ENCODE measurements at places on chromosomes 11 and 22.

DNA sequence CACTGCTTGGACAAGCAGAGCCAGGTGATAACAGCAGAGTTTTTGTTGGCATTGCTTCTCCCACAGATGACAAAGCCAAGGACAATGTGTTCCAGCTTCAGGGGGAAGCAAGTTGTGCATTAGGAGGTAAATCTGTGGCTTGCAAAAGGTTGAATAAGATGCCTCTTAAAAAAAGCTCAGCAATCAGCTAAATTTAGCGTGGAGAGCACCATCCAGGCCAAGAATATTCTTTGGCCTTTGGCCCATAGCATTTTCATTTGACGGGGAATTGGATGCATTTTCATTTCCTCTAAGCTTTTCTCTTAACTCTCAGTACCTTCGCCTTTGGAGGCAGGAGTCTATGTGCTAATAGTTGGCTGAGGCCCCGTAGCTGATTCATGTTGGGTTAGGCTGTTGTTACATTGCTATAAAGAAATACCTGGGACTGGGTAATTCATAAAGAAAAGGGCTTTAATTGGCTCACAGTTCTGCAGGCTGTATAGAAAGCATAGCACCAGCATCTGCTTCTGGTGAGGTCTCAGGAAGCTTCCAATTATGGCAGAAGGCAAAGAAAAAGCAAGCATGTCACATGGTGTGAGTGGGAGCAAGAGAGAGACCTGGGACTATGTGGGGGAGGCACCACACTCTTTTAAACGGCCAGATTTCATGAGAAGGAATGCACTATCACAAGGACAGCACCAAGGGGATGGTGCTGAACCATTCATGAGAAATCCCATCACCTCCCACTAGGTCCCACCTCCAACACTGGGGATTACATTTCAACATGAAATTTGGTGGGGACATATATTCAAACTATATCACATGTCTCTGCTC is 350.1 kb upstream of the C11orf87 start:
- peak; percentile 98 for DNase-seq

GRCh38 chr11:119865661-119866156 is 136.7 kb upstream of the NECTIN1 start:
- DNase-seq: no peak

GRCh38 chr22:17418890-17419324 is 49.6 kb downstream of the CECR2 start:
- no peak for DNase-seq

DNA sequence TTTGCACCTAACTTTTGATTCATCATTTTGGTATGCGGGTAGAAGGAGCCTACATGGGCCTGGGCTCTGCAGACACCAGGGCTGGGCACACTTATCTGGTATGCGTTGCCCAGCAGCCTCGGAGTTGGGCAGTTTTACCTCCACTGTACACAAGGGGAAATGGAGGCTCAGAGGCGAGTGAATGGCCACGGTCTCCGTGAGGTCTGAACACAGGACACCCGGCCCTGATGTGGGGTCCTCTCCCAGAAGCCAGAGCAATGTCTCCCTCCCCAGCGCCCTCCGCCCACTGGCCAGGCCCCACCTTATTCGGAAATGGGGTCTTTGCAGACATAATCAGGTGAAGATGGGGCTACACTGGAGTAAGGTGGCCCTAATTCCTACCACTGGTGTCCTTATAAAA is 43.7 kb downstream of the OSBPL5 start:
- DNase-seq: no peak

DNA sequence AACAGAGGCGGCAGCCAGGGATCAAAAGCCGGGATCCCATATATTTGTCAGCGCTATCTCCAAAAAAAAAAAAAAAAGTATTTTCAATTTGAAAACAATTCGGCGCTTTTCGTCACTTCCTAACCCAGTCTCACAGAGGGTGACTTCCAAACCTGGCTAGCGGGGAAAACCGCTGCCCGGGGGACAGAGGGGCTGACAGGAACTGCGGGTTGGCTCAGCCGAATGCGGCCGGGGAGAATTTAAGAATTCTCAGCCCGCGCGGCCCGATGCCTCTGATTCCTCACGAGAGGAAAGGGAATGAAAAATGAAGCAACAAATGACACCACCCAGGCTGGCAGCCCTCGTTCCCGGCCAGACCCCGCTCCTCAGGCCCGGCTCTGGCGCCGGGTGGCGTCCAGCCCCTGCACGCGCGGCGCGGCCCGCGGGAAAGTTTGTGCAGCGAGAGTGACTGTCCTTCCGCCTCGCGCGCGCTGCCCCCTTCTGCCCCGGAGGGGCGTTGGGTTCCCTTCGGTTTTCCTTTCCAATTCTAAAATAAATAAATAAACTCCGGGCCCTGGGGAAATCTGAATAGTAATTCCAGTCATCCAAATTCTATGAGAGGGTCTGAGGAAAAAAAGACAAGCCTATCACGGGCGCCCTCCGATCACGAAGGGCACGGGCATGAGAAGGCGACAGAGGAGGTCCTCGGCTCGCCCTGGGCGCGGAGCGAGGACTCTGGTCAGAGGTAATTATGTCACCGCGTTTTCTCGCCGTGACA is 4.8 kb upstream of the PAX6 start:
- DNase-seq: peak; percentile 48

DNA sequence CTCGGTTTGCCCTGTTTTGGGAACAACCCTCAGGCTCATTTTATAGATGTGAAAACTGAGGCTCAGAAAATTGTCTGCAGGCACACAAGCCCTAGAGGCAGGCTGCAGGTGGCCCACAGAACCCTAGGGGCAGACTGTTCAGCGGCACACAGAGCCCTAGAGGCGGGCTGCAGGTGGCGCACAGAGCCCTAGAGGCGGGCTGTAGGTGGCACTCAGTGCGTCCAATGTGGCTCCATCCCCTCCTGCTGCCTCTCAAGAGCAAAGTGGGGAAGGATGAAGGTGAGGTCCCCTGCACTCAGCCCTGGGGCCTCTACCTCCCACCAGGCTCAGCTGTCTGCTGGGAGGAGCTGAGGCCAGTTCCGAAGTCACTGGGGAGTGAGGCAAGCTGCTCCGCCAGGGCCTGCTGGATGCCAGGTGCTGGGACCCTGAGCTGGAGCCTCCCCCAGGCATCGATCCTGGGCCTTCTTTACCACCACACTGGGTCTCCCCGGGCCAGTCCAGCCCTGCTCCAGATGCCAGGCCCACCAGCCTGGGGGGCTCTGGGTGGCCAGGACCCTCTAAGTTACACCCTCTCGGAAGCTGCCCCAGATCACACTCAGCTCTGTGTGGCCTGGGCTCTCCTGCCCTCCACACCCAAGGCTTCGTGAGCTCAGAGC is 2.3 kb downstream of the ACY3 start:
- no peak for DNase-seq

DNA sequence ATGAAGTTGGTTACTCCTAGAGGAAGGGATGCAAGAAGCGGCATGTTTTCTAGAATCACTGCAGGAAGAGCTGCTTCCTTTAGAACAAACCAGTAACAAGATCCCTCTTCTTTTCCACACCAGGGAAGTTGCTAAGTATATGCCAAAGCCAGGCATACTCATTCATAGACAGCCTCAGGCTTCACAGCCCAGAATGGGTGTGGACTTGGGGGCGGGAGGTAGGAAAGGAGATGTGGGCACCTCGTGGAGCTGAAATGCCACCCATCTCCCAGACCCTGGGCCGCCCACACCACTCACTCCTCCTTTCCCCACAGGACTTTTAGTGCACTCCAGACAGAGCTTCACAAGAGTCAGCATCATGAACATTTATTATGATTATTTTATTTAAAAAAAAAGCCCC is 16.0 kb upstream of the TMEM121B start:
- no peak for DNase-seq

GRCh38 chr11:12433571-12434324 is 56.4 kb downstream of the PARVA start:
- DNase-seq: no peak

DNA sequence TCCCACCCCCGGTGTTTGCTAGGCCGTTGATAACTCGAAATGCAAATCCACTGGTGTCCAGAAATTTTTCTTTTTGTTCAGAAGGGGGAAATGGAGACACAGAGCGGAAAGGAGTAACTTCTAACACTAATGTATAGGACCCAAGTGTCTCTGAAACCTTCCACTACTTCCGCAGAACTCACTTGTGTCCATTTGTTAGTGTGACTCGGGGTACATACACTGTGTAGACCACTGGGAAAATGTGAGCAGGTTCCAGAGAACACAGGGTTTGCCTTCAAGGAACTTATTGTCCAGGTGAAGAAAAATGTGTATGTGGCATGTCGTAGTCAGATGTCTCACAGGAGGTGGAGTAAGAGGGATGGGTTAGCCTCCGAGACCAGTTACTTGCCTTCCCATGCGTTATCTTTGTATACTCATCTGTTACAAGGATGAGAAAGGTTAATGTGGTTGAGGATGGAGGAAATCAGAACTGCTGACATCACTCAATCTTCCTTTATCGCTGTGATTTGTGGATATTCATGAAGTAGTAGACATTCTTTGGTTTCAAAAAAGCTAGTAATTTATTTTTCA is 857 bp downstream of the ARCN1 start:
- no peak for DNase-seq

GRCh38 chr22:17109113-17109865 is 11.9 kb downstream of the TMEM121B start:
- DNase-seq: no peak
